Stimulated activated CD4-positive, alpha-beta T cell treated with anti-CD3 and anti-CD28 coated beads, Interleukin-1b, Interleukin-23, amount 100 ng/mL, for 4 hours (primary cell): ENCODE measurements at places on chromosomes 7 and 10.

- DNase-seq, result no peak
Measured at GRCh38 chr10:78703593-78703992, 365.2 kb upstream of the ZMIZ1 start.

DNA sequence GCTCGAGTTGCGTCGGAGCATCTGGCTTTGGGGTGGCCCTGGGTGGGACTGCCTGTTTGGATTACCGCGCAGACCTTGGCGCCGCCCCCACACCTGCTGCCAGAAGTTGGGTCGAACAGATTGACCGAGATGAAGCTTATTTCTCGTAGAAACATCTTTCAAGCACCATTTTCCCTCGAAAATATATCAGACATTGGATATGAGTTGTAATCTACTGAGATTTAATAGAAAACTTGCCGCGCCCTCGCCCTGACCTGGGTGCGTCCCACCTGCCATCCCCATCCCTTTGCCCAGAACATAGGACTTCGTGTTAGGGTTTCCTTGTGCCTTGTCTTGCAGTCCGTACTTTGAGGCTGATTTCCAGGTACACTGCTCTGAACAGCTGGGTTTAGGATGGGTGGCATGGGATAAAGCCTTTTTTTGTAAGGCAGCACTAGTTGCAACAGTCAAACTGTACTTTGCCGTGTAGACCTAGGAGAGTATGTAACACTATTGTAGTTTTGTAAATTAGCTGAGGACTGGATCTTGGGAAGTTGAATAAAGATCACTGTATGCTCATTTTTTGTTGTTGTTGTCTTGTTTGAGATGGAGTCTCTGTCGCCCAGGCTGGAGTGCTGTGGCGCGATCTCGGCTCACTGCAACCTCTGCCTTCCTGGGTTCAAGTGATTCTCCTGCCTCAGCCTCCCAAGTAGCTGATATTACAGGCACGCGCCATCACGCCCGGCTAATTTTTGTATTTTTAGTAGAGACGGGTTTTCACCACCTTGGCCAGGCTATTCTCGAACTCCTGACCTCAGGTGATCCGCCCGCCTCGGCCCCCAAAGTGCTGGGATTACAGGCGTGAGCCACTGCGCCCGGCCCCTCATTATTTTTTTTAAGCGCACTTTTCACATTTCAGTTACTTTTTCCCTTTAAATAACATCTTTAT lies 978 bp downstream of the OGDH start:
- DNase-seq, result no peak

DNA sequence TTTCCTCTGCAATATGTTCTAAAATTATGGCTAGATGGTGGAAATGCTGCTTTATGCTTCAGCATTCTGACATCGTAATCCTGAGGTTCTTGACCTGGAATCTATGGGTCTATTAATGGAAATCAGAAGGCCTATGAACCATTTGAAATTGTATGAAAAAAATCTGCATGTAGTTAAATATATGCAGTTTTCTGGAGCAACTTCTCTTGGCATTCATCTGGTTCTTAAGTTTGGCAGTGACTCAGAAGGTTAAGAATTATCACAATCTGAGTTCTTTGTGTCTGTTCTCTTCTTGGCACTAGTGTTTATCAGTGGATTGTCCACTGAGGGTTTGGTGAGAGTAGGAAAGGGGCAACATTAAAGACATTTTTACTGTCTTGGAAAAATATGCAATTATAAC lies 71.1 kb upstream of the FZD1 start:
- no peak for DNase-seq

- no peak for DNase-seq
Measured at GRCh38 chr7:29289156-29290021, 94.8 kb downstream of the CHN2 start.

- no peak for DNase-seq
Measured at GRCh38 chr10:34522546-34522945, 292.6 kb downstream of the PARD3 start.

DNA sequence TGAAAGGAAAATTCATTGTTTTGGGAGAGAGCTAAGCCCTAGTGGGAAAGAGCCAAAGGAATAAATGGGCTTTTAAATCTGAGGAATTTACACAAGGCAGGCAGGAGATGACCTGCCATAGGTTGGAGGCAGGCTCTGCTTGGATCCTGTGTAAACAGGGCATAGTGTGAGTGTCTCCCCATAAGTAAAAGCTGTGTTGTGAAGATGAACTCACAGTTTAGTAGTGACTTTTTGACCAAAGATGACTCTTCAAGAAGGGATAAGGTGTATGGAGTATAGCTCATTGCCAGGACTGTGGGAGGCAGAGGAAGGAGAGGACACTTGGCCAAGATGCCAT lies 63.2 kb downstream of the KAT6B start:
- DNase-seq, result no peak

DNA sequence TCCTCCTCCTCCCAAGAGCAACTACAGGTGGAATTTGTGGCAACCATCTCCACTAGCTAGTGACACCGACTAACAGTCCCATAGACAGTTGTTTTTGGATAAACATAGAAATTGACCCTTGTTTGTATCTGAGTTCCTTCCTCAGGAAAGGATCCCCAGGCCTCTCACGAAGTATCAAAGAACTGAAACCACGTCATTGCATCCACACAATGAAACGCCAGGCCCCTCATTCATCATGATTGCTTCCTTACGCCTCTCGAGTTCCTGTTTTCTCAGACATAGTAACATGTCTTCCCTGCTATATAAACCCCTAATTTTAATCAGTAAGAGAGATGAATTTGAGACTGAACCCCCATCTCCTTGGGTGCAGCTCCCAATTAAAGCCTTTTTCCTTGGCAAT lies 18.1 kb downstream of the SLC35G1 start:
- no peak for DNase-seq

DNA sequence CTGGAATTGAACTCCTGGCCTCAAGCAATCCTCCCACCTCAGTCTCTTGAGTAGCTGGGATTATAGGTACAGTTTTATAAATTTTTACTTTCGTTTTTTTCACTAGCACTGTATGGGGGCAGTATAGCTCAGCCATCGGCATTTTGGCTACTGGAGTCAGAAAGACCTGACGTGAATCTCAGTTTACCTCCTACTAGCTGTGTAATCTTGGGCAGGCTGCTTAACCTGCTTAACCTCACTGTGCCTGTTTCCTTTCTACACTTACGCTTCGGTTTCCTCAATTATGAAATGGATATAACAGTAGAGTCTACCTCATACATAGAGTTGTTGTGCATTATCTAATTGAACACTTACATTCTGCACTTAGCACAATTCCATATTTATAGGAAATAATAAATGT lies 16.7 kb downstream of the STN1 start:
- DNase-seq, result no peak

DNA sequence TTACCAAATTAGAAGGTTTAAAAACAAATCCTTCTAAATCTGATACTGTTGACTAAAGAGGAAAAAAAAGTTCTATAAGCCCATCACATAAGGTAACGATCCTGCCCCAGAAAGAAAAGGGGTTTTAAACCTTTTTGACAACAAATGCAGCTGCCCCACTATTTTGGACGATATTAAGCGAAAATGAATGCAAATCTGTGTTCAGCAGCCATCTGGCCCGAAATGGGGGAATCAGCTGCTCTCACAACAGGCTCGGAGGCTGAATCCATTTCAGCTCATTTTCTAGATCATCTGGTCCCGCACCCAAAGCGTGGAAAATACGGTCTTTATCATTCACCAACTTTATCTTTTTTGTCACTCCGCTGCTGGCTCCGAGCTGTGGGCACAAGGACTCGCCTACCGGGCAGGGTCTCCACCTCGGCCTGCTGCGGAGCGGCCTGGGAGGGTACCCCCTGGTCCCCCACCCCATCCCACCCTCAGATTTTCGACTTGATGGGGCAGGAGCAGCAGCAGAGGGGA lies 2.4 kb upstream of the EBF3 start:
- DNase-seq, result no peak

- no peak for DNase-seq
Measured at GRCh38 chr10:122230222-122230621, 40.9 kb upstream of the BTBD16 start.

- DNase-seq, result no peak
Measured at GRCh38 chr10:120580918-120581895, 124.2 kb downstream of the PLPP4 start.

DNA sequence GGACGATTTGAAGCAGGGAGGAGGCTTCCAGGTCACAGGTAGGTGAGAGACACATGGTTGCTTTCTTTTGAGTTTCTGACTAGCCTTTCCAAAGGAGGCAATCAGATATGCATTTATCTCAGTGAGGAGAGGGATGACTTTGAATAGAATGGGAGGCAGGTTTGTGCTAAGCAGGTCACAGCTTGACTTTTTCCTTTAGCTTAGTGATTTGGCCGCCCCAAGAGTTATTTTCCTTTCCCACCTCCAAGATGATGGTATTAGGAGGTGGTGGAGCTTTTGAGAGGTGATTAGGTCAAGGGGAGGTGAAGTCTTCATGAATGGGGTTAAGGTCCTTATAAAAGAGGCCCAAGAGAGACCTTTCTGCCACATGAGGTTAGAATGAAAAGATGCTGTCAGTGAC lies 443.7 kb downstream of the TYW1 start:
- DNase-seq, result no peak

DNA sequence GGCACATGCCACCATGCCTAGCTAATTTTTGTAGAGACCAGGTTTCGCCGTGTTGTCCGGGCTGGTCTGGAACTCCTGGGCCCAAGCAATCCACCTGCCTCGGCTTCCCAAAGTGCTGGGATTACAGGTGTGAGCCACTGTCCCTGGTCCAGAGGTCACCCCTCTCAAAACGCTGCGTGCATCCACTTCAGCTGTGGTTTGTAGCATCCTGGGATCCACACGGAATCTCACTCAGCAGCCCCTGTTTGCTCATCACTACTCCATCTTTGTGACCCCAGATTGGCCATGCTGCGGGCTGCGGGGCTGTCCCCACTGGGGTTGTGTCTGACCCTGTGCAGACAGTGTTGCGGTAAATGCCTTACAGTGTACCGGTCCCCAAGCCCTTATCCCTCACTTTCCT lies 3.5 kb downstream of the INPP5A start:
- DNase-seq, result no peak

GRCh38 chr10:129029851-129030602 lies 437.0 kb upstream of the MGMT start:
- no peak for DNase-seq

- no peak for DNase-seq
Measured at GRCh38 chr10:11921800-11922392, 98.7 kb downstream of the PROSER2 start.

GRCh38 chr10:126101325-126101724 lies 205.0 kb downstream of the FANK1 start:
- DNase-seq, result no peak

DNA sequence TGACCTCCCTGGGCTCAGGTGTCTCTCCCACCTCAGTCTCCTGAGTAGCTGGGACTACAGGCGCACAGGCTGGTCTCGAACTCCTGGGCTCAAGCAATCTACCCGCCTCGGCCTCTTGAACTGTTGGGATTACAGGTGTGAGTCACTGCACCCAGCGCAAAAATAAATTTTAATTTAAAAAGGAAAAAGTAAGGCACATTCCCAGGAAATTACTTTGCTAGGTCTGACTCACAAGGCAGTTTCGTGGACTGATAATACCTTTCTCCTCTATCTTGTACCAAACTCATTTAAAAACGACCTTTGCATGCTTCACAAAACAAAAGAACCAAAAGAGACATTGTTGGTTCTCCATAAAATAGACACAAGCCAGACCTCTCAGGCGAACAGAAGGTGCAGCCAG lies 29.7 kb downstream of the PARP12 start:
- DNase-seq, result no peak

DNA sequence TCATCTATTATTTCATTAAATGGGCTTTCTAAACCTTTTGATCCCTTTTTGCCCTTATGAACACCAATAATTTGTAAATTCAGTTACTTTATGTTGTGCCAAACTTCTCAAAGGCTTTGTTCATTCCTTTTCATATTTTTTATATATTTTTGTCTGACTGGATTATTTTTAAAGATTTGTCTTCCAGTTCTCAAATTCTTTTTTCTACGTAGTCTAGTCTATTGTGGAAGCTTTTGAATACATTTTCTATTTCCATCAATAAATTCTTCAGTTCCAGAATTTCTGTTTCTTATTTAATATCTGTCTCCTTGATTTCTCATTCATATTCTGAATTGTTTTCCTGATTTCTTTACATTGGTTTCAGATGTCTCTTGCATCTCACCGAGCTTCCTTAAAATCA lies 108.2 kb downstream of the CTNNA3 start:
- no peak for DNase-seq

GRCh38 chr7:154385214-154385613 lies 333.0 kb downstream of the DPP6 start:
- DNase-seq, result no peak

GRCh38 chr7:138049505-138050116 lies 26.6 kb upstream of the AKR1D1 start:
- no peak for DNase-seq

GRCh38 chr10:75773231-75773780 lies 341.9 kb downstream of the LRMDA start:
- no peak for DNase-seq

GRCh38 chr7:105887569-105888189 lies 11.3 kb upstream of the ATXN7L1 start:
- DNase-seq, result no peak

DNA sequence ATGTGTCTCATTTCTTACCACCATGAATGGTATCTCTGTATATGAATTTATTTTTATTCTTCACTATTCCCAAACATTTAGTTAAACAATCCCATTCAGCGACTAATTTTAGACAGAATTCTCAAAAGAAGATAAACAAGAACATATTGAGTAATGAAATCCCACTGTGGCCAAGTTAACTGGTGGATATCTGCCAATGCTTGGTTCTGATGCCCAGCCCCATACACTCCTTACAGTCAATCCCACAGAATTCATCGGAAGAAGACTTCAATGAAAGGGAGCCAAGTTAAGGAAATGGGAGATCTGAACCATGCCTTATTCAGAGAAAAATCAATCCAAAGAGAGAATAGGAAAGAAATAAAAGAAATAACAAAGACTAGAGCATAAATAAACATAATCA lies 518.0 kb downstream of the XPNPEP1 start:
- DNase-seq, result no peak

GRCh38 chr10:45553613-45554012 lies 119.0 kb downstream of the ZFAND4 start:
- DNase-seq, result no peak

- DNase-seq, result no peak
Measured at GRCh38 chr7:93055543-93056107, 62.2 kb downstream of the SAMD9 start.

- no peak for DNase-seq
Measured at GRCh38 chr7:110675383-110676103, 415.4 kb upstream of the LRRN3 start.

- no peak for DNase-seq
Measured at GRCh38 chr7:155998766-155999630, 186.7 kb upstream of the SHH start.

- no peak for DNase-seq
Measured at GRCh38 chr7:1998146-1998545, 234.6 kb downstream of the MAD1L1 start.

DNA sequence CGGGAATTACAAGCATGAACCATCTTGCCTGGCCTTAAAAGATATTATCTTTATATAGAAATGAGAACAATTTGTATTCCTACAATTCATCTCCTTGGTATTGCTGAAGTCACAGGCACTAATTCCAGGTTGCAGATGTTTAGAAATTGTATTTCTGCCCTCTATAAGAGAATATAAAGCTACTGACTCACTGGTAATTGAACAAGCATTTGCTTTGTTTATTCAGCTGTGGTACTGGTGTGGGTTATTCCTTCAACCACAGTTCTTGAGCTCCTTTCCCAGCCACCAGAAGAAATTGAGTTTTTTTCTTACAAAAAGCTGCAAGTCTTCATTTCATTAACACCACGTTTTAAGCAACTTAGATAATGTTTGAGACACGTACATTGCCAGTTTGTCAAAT lies 29.0 kb upstream of the MPP7 start:
- no peak for DNase-seq

GRCh38 chr7:131131746-131132431 lies 195.8 kb upstream of the MKLN1 start:
- no peak for DNase-seq

- no peak for DNase-seq
Measured at GRCh38 chr10:44068716-44069482, 316.0 kb downstream of the CXCL12 start.
